Activated naive CD8-positive, alpha-beta T cell treated with anti-CD3 and anti-CD28 coated beads, Interleukin-2, amount 10 ng/mL, durations not matched to agents 7 days and 5 days (primary cell): ENCODE measurements at places on chromosomes 5 and 9. TPM values are rescaled to one million over a fixed set of nuclear protein-coding genes. Genes with fewer than 3 reads are reported as not detected.

Gene GARNL3
- 3.1 TPM for total RNA-seq

DNA sequence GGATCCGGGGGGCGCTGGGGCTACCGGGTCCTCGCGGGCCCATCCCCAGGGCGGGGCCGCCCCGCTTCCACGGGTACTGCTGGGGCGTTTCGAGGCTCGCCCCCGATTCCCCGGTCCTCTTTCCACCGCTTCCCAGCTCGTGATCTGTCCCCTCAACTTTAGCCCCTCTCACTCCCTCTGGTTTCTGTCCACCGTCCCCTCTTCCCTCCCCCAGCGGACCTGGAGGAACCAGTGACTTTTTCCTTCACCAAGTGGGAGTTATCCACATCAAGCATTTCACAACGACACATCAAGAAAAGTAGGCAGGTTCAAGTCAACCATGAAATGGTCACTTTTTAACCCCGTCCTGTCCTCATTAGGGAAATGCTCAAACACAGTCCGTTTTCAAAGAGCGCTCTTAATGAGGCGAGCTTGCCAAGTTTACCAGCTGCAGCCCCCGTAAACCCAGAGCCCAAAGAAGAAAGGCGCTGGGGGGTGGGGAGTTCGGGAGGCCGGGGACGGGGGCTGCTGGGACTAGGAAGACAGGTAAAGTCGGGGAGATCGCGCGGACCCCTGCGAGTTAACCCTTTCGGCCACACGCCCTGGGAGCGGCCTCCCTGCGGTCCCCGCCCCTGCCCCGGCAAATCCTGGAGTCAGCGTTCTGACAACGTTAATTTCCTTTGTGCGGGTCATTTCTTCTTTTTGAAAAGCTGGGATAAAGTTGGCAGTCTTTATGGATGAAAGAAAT is 2.1 kb upstream of the NFIB start:
- H3K27ac ChIP-seq: no peak overlapping the region
- peaks cover 6% of the 10 kb centered on the region for H3K36me3 ChIP-seq
- H3K4me3 ChIP-seq: peak overlapping the region; percentile 75
- DNase-seq: no peak

Gene DMRT3
- total RNA-seq: not detected

Gene SHISAL2B
- total RNA-seq: not detected

DNA sequence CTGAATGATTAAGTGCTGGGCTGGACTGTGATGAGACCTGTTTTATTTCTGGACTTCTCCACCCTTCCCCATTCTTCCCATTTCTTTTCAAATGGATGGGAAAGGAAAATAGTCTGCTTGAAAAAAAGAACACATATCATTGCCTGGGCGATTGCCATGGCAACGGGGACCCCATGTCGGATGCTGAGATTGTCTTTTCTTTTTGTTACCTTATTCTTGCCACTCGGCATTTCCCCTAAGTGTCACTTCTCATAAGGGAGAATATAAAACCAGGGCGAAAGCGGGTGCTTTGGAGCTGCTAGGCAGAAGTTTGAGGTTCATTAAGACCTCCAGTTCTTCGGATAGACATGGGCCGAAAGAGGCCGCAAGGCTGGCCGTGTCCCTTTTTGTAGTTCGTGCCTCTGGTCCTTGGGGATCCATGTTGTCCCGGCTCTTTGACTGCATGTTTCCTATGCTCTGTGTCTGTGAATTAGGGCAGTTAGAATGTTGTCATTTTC is 763 bp downstream of the FGD3 start:
- no peak for DNase-seq
- H3K27ac ChIP-seq: no peak overlapping the region
- H3K36me3 ChIP-seq: peaks cover 2% of the 10 kb centered on the region
- H3K27me3 ChIP-seq: peaks cover 12% of the 10 kb centered on the region

Gene GRM6
- not detected for total RNA-seq

Gene TMED9
- total RNA-seq: 83.2 TPM

Gene DBH
- total RNA-seq: not detected

DNA sequence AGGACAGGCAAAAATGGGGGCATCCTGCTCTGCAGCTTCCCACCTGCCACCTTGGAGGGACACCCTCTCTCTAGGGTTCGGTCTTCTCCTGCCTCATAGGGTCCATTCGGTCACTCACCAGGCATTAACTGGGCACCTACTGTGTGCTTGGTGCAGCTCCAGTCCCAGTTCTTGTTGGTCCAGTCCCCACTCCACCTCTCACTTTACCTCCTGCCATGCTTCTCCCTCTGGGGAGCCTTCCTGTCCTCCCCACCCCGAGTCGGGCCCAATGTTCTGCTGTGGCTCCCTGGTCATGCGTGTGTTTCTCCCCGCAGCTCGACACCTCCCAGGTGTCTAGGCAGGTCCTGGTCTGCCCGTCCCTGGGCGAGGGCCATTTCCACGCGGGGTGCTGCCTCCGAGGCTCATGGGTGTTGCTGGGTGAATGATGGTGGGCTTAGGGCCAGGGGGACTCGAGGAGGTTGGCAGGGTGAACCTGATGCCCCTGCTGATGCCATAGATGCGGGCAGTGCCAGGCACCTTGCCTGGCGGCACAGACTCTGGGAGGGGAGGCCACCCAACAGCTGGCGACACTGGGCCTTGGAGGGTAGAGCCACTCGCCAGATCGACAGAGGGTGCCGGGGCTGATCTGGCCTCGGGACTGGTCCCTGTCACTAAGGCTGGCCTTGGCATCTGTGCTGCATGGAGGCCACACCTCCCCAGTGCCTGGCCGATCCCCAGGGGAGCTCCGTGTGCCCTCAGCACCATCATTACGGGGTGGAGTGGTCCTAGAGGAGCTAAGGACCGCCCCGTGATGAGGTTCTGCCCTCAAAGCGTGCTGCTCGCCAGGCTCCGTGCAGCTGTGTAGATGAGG is 66.0 kb upstream of the RNU6ATAC start:
- no peak overlapping the region for H3K4me3 ChIP-seq
- H3K27me3 ChIP-seq: no peaks in the 10 kb centered on the region
- H3K36me3 ChIP-seq: no peaks in the 10 kb centered on the region
- DNase-seq: no peak
- H3K4me1 ChIP-seq: no peaks in the 10 kb centered on the region
- no peak overlapping the region for H3K27ac ChIP-seq

Gene SLC2A6
- total RNA-seq: 6.3 TPM

DNA sequence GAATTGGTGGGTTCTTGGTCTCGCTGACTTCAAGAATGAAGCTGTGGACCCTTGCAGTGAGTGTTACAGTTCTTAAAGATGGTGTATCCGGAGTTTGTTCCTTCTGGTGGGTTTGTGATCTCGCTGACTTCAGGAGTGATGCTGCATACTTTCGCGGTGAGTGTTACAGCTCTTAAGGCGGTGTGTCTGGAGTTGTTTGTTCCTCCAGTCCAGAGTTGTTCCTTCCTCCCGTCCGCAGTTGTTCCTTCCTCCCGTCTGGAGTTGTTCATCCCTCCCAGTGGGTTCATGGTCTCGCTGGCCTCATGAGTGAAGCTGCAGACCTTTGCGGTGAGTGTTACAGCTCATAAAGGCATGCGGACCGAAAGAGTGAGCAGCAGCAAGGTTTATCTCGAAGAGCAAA is 159.6 kb upstream of the ADAMTSL1 start:
- no peaks in the 10 kb centered on the region for H3K27me3 ChIP-seq
- no peaks in the 10 kb centered on the region for H3K36me3 ChIP-seq
- no peak overlapping the region for H3K27ac ChIP-seq
- no peaks in the 10 kb centered on the region for H3K4me1 ChIP-seq

- peaks cover 9% of the 10 kb centered on the region for H3K4me1 ChIP-seq
- H3K4me3 ChIP-seq: no peak overlapping the region
- no peaks in the 10 kb centered on the region for H3K36me3 ChIP-seq
- H3K27ac ChIP-seq: no peak overlapping the region
Measured at GRCh38 chr5:141915881-141916336, 7.8 kb upstream of the DELE1 start.

GRCh38 chr5:29079771-29080170 is 2041.4 kb upstream of the CDH9 start:
- H3K4me3 ChIP-seq: no peak overlapping the region
- DNase-seq: no peak
- no peaks in the 10 kb centered on the region for H3K27me3 ChIP-seq
- no peaks in the 10 kb centered on the region for H3K4me1 ChIP-seq
- H3K27ac ChIP-seq: no peak overlapping the region

Gene B4GALT1
- total RNA-seq: 34.6 TPM
